HFFc6 (cell line): ENCODE measurements at places on chromosomes 1 and 21.

- no peak for DNase-seq
Measured at GRCh38 chr1:217072926-217073325, 349.7 kb upstream of the ESRRG start.

- no peak for DNase-seq
Measured at GRCh38 chr1:223363856-223364684, at the start of gene SUSD4. TSS of gene SUSD4 (minus strand) at chr1:223364176. CDS start at chr1:223363425, 751 bp downstream.

GRCh38 chr1:236773919-236774318 lies 21.2 kb upstream of the MTR start:
- no peak for DNase-seq

DNA sequence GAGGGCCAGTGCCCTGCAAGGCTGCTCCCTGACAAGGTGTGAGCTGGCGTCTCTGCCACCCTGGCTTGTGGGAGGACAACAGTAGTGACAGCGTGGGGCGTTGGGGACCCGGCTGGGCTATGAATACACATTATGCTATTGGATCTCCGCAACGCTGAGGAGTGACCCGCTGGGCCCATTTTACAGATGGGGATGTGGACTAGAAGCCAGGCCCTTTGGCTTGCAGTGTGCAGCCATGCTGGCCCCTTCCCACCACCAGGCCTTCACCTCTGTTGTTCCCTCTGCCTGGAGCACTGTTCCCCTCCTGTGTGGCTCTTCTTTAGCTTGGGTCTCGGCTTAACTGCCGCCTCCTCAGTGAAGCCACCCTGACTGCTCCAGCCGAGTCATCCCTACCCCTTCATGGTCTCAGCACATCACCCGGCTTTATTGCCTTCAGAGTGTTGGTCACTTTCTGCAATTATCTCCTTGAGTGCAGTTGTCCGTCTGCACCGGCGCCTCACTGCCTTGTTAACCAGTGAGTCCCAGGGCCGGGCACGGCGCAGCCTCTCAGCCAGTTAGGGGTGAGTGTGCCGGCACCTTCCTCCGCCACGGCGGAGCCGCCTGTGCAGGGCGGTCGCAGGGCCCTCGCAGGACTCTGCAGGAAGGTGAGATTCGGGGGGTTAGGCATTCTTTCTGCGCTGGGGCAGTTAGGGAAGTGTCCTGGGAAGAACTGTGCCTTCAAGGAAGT lies 84.4 kb upstream of the ACTL8 start:
- DNase-seq, result no peak

GRCh38 chr21:22224261-22224660 lies 1226.1 kb downstream of the NCAM2 start:
- no peak for DNase-seq
